ENCODE measurements at places on chromosomes 12 and 14.
A peak's percentile ranks its signal among the peaks of the same experiment; 100 is the strongest.

GRCh38 chr12:103569278-103569677 is 17.8 kb upstream of the STAB2 start:
- no peak for DNase-seq

DNA sequence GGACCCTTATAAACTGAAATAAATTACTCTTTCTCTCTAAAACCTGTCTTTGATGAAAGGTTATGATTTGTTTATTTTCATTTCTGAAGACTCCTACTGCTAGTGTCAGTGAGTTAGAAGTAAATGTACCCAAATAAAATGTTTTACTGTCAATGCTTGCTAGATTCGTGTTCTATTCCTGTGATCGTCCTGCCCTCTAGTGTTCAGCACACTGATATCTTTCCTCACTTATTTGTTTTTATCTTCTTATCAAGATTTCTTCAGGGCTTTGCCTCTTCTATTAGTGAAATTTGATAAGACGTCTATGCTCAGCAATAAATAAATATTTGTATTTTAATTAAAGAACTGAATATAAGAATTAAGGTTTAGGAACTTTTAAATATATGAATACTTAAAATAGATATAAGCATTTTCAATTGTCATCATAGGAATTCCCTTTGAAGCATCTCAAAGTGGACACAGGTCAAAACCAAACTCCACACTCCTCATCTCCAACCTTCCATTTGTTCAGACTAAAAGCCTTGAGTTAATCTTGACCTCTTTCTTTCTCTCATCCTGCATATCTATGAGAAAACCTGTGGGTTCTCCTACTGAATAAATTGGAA is 75.8 kb downstream of the C12orf50 start:
- DNase-seq: peak; percentile 12

DNA sequence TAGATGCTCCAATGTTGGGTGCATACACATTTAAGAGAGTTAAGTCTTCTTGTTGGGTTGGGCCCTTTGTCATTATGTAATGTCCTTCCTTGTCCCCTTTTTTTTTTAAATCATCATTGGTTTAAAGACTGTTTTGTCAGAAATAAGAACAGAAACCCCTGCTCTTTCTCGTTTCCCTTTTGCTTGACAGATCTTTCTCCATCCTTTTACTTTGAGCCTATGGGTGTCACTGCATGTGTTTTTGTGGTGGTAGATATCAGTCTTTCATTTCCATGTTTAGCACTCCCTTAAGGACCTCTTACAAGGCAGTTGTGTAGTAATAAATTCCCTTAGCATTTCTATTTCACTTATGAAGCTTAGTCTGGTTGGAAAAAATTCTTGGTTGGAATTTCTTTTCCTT is 47.4 kb downstream of the RTN1 start:
- DNase-seq: no peak

- no peak for DNase-seq
These were observed 51.1 kb downstream of the SLC38A1 start for GRCh38 chr12:46217541-46218321.

DNA sequence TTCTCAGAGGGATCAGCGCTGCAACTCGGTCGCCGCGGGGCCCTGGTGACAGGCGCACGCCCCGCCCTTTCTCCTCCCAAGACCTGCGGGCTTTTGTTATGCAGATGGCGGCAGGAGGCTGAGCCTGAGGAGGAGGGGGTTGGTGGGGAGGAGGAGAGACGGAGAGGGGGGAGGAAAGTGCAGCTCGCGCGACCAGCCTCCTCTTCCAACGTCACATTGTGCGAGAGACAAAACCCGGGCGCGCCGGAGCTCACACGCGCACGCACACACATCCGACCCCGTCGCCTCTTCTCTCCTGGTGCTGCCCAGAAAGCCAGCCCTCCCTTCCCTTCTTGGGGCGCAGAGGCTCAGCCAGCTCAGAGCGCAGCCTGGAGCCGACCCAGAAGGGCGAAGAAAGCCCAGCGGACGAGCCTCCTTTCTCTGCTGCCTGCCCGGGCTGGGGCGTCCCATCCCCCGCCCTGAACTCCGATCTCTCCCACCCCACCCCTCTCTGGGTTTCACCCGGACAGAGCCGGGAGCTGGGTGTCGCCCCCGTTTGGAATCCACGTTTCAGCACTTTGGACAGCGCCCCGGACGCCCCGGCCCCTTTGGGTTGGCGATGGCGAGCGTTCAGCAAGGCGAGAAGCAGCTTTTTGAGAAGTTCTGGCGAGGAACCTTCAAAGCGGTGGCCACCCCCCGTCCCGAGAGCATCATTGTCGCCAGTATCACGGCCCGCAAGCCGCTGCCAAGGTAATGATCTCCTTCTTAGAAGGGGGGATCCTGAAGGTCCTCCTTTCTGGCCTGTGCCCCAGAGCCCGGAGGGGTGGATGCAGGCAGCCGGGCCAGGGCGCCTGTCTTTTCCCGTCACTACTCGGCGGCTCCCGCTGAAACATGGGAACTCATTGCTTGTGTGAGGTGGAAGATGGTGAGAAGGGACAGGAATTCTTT is at the start of gene SRRM4:
Gene SRRM4 (plus strand): TSS at position 257 of the 927 bp plus-strand sequence. CDS start 342 bp downstream, at position 599.
- no peak for DNase-seq

DNA sequence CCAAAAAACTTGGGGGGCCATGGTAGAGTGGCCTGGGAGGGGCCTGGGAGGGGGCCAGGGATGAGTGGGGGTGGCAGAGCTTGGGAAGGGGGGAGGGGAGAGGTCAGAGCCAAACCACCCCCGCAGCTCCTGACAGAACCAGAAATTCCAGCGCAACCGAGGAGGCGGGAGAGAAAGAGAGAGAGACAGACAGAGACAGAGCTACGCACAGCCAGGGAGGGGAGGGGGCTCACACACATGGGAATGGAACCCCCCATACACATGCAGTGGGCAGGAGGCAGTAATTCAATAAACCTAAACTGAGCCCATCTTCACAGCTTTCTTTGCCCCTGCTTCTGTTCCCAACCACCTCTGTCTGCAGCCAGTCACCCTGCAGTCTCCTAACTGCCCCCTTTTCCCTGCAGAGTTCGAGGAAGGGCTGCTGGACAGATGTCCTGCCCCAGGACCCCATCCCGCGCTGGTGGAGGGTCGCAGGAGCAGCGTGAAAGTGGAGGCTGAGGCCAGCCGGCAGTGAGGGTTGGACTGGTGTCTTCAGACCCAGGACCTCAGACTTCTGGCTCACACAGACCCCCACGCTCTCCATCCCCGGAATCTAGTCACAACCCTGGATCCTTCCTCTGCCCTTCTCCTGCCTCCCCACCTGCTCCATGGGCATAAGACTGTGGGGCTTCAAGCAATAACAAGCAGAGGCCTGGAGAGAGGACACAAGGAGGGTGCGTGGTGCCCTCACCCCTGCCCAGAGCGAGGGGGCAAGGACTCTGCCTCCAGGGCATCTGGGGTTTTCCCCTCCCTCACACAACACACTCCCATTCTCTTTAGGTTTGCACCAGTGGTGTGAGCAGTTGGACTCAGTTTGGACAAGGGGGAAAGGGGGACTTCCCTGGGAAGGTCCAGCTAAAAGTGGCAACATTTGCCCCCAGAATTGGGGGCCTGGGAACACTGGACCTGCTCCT is 5.6 kb downstream of the NAB2 start:
- DNase-seq: no peak

DNA sequence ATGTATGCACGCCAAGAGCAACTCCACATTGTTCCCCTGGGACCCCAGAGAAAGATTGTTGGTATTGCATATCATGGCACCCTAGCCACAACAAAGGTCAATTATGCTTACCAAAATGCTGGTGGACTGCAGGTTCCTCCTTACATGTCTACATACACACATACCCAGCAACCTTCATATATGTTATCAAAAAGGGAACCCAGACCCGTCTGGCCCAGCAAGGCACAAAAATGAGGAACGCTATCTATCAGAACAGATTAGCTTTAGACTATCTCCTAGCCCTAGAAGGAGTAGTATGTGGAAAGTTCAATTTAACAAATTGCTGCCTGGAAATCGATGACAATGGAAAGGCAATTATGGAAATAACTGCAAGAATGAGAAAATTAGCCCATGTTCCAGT is 61.5 kb downstream of the DHRS2 start:
- DNase-seq: no peak

DNA sequence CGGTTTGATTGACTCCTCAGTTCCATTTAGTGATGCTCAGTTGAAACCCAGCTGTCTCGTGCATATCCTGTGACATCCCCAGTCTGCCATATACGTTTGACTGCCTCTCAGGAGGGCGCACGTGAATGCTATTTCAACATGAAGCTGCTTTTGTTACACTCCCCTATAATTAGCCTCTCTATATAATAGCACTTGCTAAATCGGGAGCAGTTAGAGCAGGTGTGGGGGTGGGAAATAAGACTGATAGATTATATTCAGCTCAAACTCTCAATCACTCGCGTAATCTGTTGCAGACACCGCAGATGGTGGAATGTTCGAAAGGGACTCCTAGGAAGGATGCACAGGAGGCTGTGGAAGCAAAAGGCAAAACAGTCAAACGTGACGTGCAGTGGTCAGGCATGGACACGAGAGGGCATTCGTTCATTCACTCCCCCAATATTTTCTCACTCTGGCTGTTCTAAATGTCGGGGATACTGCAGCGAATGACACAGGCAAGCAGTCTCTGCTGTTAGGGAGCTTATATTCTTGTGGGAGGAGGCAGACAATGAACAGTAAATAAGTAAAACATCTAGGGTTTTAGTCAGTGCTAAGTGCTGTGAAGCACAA is 29.8 kb downstream of the KCNA1 start:
- no peak for DNase-seq

GRCh38 chr12:569803-570434 is 93.3 kb downstream of the NINJ2 start:
- DNase-seq: peak; percentile 62

GRCh38 chr12:103573185-103573584 is 13.9 kb upstream of the STAB2 start:
- no peak for DNase-seq

DNA sequence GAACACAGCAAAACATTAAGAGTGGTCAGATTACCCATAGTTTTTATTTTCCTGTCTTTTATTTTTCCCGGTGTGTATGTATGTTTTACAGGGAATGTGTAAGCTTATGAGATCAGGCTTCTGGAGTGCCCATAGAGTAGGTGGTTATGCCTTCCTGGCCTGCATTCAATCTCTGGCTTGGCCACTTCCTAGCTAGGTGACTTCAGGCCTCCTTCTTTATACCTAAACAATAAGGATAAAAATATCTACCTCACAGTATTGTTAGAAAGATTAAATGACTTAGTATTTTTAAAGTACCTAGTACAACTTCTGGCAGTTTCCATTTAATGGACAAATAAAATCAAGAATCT is 42.4 kb downstream of the ITPR2 start:
- DNase-seq: no peak

GRCh38 chr14:64209444-64210131 is 84.6 kb downstream of the ESR2 start:
- no peak for DNase-seq
